Activated T-cell treated with anti-CD3 and anti-CD28 coated beads for 4 hours (primary cell): ENCODE measurements at places on chromosomes 4 and X.

GRCh38 chr4:58061967-58062366, 951.8 kb upstream of the IGFBP7 start:
- no peak for DNase-seq

DNA sequence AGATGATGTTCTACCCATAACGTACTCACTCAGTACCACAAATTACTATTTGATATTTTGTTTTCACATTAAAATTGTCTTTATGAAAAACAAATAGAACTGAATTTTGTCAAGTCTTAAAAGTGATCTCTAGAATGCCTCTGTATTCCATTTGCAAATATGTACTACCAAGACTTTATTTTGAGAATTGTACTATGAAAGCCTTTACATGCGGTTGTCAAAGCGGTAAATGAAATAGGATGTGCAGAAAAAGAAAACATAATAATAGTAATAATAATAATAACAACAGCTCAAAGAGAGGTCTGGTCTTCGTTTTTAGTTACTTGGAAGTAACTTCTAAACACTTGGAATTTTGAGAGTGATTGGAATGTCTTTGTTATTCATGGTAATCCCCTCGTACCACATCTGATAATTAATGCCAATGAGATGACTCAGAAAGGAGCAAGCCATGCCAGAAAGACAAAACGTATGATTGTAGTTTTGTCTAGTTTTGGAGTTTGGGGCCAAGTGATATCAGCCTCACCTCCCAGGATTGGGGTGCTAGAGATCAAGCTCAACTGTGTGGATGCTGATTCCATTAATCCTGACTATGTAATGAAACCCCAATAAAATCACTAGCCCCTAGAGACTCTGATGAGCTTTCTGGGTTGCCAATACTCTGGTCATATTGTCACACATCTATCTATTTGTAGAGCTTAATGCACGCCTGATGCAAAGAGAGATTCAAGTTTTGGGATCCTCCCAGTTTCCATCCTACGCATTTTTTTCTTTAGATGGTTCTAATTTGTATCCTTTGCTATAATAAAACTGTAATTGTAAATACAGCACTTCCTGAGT, 20.2 kb upstream of the CTSO start:
- no peak for DNase-seq

DNA sequence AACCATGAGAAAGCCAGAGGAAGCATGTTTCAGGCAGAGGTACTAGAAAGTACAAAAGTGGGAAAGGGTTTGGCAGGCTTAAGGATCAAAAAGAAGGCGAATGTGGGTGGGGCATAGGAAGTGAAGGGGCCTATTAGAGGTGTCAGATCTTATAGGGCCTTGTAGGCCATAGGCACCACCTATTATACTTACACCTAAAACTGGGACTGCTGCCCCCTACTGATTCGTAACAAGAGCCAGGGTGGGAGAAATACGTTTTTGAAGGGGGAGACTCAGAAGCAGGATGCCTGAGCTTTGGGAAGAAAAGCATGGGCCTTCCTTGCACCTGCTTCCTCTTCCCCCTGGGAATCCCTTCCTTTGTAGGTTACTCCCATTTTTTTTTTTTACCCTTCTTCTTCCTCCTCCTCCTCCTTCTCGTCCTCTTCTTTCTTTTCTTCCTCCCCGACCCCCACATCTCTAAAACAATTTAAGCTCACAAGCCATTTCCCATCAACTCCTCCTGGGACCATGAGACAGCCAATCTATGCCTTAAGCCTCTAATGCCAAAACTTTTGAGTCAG, 40.7 kb upstream of the GPC3 start:
- no peak for DNase-seq

GRCh38 chrX:41449131-41449530, 2.0 kb downstream of the NYX start:
- DNase-seq, result no peak

DNA sequence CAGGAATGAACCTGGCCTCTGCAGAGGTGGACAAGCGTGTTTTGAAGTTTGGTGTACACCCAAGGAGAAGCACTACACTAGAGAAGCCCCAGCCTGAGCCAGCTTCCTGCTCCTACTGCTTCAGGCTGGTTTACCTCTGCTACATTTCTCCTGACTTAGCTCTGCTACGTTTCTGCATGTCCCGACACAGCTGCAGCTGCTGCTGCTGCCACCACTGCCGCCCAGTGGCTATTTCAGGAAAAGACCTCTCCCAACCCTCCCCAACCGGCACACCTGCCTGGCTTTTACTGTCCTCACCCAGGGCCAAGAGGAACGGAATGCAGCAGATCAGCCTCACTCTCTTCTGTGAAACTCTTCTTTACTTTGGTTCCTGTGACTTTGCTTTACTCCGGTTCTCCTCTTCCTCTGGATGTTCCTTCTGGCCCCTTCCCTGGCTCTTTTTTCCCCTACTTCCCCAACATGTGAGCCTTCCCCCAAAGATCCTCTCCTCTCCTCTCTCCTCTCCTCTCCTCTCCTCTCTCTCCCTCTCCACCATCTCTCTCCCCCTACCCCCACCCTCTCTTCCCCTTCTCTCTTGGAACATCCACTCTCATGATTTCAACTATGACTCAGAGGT, 3.1 kb upstream of the P2RY4 start:
- DNase-seq, result no peak

- no peak for DNase-seq
Observed at GRCh38 chrX:108064613-108065012, 19.7 kb downstream of the VSIG1 start.

DNA sequence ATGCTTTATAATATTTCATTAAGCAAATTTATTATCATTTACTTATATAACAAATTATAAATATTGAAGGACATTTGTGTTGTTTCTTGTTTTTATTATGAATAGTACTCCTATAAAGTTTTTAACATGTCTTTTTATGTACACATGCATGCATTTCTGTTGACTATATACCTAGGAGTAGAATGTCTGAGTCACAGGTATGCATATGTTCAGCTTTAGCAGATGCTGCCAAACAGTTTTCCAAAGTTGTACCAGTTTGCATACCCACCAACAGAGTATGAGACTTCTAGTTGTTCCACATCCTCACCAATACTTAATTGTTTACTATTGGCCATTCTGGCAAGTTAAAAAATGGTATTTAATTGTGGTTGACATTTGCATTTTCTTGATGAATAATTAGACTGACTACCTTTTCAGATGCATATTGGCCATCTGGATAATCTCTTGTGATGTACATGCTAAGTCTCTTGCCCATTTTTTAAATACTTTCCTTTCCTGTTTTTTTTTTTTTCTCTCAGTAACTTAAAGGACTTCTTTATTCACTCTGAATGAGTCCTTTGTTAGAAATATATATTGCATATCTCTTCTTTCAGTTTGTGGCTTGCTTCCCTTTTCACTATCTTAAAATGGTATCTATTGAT, 132.2 kb upstream of the TRIM2 start:
- DNase-seq, result no peak

GRCh38 chrX:27241981-27242380, 221.2 kb downstream of the PPP4R3C start:
- no peak for DNase-seq

GRCh38 chrX:65757943-65758342, 90.5 kb downstream of the MSN start:
- DNase-seq, result no peak

- no peak for DNase-seq
Observed at GRCh38 chr4:36133086-36133485, 111.2 kb downstream of the ARAP2 start.

DNA sequence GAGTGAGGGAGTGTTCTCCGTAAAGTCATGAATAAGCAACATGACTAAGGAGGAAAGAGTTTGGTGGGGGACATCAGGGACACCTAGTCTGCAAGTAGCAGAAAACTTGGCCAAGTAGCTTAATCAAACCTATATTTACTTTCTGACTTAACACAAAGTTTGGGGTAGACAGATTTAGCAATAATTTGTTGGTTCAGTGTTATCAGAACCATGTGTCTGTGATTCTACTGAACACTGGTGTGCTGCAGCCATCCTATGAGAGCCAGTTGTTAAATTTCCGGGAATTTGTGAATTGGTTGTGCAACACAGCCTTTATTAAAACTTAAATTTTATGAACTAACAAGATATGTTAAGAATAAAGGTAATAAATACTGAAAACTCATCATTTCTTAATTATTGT, 469.3 kb downstream of the C4orf33 start:
- DNase-seq, result no peak

- DNase-seq, result no peak
Observed at GRCh38 chr4:165398570-165398969, 19.8 kb downstream of the CPE start.

DNA sequence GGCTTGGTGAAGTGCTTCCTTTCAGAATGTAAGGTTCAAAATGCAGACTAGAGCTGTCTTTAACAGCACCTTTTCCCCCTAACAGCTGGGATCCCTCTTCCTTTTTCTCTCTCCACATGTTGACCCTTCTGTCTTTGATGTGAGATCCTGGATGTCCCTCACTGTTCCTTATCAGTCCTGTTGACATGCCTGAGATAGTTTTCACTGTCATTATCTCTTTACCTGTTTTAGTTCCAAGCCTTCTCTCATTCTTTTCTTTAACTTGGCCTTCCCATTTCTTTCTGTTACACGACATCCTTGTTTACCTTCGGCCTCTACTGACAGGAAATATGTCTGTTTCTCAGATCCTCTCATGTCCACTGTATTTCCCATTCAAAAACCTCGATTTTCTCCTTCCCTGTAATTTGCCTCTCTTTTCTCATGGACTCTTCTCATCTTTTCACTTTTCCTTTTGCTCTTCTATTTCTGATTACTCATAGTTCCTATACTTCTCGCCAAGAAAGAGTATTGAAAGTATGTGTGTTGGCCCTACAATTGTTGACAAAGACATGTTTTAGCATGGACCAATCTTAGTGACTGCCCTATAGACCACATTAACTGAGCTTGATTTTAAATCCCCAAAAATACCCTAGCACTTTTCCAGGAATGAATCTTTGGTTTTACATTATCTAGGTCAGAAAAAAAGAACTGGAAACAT, 1.2 kb upstream of the SOWAHB start:
- DNase-seq, result no peak
